Left renal cortex interstitium (tissue), 4 donors: ENCODE measurements at places on chromosomes 3 and 15. TPM values are rescaled to one million over a fixed set of nuclear protein-coding genes. Genes with fewer than 3 reads are reported as not detected.

GRCh38 chr3:197404030-197404429 lies 105.6 kb upstream of the DLG1 start:
- DNase-seq = no peak

DNA sequence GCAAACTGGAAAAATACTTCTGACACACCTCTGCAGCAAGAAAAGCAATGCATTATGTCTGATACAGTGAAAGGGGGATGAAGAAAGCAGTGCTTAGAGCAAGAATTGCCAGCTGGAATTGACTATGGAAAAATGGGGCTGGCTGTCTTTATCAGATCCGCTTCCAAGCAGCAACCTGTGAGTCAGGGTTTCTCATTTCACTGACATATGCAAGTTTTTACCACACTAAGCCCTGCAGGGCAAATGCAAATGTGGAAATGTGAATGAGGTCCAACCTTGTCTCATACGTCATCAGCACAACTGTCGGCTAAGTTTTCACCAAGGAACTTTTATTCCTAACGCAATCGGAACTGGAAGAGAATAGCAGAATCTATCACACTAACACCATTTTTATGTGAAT lies 172.5 kb upstream of the GADL1 start:
- no peak for DNase-seq

DNA sequence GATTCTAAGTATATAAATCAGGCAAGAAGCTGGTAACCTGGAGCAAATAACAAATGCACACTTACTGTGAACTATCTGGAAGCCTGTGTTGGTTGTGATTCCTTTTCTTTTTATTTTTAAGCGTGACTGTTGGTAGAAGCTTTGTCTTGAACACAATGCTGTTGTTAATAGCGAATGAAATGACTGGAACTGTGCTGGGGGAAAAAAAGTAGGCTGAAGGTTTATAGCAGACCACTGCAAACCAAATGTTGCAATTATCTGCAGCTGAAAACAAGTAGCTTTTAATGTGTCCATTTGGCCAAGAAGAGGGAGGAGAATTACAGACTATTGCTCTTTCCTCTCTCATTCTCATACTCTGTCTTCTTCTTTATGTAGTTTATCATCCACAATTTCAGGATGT lies 184.5 kb upstream of the DNAJC19 start:
- DNase-seq = no peak

DNA sequence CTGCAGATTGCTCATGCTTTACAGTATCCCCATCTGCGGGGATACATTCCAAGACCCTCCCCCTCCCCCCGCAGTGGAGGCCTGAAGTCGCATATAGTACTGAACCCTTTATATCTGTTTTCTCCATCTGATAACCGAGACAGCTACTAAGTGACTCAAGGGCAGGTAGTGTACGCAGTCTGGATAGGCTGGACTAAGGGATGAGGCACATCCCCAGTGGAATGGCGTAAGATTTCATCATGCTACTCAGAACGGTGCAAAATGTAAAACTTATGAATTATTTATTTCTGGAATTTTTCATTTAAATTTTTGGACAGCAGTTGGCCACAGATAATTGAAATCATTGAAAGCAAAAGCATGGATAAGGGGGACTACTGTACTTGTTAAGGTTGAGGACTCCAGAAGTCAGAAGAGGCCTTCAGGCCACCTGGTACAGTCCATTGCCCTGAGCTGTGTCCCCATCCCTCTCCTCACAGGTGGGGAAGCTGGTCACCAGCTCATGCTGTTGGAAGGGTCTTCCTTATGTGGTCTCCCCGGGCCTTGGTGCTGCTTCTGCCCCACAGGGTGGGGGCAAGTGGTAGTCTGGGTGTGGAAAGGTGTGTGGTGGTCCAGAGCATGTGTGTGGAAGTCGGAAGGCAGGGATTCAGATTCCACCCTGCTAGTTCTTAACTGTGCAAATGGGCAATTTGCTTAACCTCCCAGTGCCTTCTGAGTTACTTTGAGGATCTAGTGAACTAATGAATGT lies 72.0 kb downstream of the HCN4 start:
- no peak for DNase-seq

The IQCF5 gene
- not detected for polyA plus RNA-seq
